ENCODE measurements at places on chromosomes 4 and X.

- no peak for DNase-seq
- no peak overlapping the region for H3K27ac ChIP-seq
- no peaks in the 10 kb centered on the region for H3K27me3 ChIP-seq
- H3K36me3 ChIP-seq = no peaks in the 10 kb centered on the region
- H3K4me1 ChIP-seq = no peaks in the 10 kb centered on the region
These were observed 96.6 kb downstream of the EVC2 start for GRCh38 chr4:5611750-5612149.

DNA sequence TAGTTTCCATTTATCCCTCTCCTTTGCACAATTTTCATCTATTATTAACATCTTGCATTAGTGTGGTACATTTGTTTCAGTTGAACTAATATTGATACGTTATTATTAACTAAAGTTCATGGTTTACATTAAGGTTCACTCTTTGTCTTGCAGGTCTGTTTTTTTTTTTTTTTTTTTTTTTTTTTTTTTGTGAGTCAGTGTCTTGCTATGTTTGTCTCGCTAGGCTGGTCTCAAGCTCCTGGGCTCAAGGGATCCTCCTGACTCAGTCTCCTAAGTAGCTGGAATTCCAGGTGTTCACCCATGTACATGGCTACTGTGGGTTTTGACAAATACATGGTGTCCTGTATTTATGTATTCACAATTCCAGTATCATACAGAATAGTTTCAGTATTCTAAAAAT lies 6.8 kb downstream of the TBC1D19 start:
- H3K4me1 ChIP-seq = no peaks in the 10 kb centered on the region
- DNase-seq = no peak
- no peaks in the 10 kb centered on the region for H3K36me3 ChIP-seq
- no peak overlapping the region for H3K4me3 ChIP-seq
- no peaks in the 10 kb centered on the region for H3K27me3 ChIP-seq

- H3K36me3 ChIP-seq = no peaks in the 10 kb centered on the region
- peaks cover 18% of the 10 kb centered on the region for H3K4me1 ChIP-seq
- H3K27ac ChIP-seq = no peak overlapping the region
- no peak overlapping the region for H3K4me3 ChIP-seq
These were observed 153.4 kb upstream of the ANK2 start for GRCh38 chr4:112895811-112896608.

GRCh38 chrX:150050387-150050786 lies 112.1 kb upstream of the EOLA2 start:
- DNase-seq = no peak
- no peaks in the 10 kb centered on the region for H3K27me3 ChIP-seq
- no peak overlapping the region for H3K4me3 ChIP-seq
- no peaks in the 10 kb centered on the region for H3K36me3 ChIP-seq
- no peaks in the 10 kb centered on the region for H3K4me1 ChIP-seq

DNA sequence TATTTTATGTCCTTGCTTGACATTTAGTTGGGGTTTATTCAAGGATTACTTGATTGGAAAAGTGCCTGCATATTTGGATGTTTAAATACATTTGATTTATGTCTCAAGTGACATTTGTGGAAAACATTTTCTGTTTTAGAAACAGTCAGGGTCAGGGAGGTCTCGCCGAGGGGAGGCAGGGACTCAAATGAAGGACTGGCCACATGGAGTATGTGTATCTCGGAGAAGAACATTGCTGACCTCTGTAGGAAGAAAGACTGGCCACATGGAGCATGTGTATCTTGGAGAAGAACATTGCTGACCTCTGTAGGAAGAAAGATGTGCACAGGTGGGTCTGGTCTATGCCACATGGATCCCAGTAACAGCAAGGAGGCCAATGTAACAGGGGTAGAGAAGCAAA lies 233.6 kb downstream of the TRIML1 start:
- H3K4me1 ChIP-seq = no peaks in the 10 kb centered on the region
- H3K27me3 ChIP-seq = no peaks in the 10 kb centered on the region
- H3K4me3 ChIP-seq = no peak overlapping the region
- H3K27ac ChIP-seq = no peak overlapping the region
- H3K36me3 ChIP-seq = no peaks in the 10 kb centered on the region
- DNase-seq = no peak

All from H1 (cell line).